Cardiac septum (tissue), 1 donor: ENCODE measurements at places on chromosomes 4 and X. TPM values are rescaled to one million over a fixed set of nuclear protein-coding genes. Genes with fewer than 3 reads are reported as not detected.

Gene DLG3
- 10.9 TPM for total RNA-seq

Gene RBMXL3
- total RNA-seq = not detected

Gene GABRA4
- 65.5 TPM for total RNA-seq

Gene PABPC4L
- 0.89 TPM for total RNA-seq

Gene PCYT1B
- total RNA-seq = 0.27 TPM

Gene FSTL5
- total RNA-seq = not detected

Gene SCFD2
- 9.7 TPM for total RNA-seq

Gene SERPINA7
- total RNA-seq = not detected

Gene HTRA3
- total RNA-seq = 50.8 TPM

Gene PCDH11X
- total RNA-seq = 0.24 TPM
